ENCODE measurements at places on chromosomes 3 and 15. TPM values are rescaled to one million over a fixed set of nuclear protein-coding genes. Genes with fewer than 3 reads are reported as not detected.

DNA sequence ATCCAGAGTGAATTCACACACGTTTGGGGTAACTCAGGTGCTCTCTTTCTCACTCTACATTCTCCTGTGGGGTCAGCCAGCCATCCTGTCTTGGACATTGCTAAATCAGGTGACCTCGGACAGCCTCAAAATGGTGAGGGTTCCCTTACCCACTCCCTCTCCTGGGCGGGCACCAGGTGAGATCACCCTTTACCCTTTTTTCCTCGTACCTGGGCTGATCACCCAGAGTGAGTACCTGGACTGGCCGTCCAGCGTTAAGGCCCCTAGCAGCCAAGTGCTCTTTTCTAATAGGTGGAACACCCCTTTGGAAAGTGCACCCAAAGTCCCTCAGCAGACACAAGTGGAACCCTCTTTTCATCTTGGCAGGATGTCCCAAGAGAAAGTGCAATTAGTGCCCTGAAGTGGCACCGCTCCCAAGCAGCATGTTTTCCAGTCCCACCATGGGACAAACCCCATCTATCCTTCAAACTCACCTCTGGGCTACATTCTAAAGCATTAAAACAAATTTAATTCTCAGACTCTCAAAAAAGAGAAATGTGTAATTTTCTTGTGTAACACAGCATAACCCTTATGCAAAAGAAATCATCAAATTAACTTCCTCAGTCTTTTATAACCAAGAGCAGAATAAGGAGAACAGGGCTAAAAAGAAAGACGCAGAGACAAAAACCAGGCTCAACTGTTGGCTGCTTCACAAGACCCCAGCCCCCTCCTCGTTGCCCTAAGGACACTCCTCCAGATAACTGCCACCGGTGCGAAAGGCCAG lies 20.7 kb downstream of the TRANK1 start:
- H3K27me3 ChIP-seq = no peaks in the 10 kb centered on the region
- H3K4me1 ChIP-seq = peaks cover 4% of the 10 kb centered on the region
- DNase-seq = no peak
- H3K4me3 ChIP-seq = no peak overlapping the region

DNA sequence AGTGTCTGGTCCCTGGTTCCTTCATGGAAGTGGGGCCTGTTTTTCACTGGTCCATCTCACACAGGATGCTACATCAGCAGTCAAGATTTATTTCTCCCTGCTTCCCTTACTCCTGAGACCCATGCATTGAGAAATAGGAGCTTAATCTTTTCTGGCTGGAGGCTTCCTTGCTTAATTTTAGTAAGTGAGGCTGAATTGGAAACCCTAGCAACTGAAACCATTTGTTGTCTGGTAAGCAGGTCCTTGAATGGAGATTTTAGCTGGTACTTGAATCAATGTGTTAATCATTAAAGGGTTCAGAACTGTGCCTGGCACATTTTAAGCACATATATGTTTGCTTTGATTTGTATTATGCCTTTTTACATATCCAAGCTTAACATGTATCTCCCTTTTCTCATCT lies 20.2 kb upstream of the MEF2A start:
- no peaks in the 10 kb centered on the region for H3K36me3 ChIP-seq
- no peaks in the 10 kb centered on the region for H3K27me3 ChIP-seq
- no peaks in the 10 kb centered on the region for H3K4me1 ChIP-seq
- no peak overlapping the region for H3K4me3 ChIP-seq
- DNase-seq = peak; percentile 49

NANOGP8 gene
- 0.92 TPM for total RNA-seq

MPI gene
- total RNA-seq = 42.4 TPM

GHSR gene
- not detected for total RNA-seq

All from lung (tissue), 17 donors.